ENCODE measurements at places on chromosomes 4 and X.

GRCh38 chr4:153521999-153522801, 56.0 kb downstream of the TMEM131L start:
- peak; percentile 74 for DNase-seq

DNA sequence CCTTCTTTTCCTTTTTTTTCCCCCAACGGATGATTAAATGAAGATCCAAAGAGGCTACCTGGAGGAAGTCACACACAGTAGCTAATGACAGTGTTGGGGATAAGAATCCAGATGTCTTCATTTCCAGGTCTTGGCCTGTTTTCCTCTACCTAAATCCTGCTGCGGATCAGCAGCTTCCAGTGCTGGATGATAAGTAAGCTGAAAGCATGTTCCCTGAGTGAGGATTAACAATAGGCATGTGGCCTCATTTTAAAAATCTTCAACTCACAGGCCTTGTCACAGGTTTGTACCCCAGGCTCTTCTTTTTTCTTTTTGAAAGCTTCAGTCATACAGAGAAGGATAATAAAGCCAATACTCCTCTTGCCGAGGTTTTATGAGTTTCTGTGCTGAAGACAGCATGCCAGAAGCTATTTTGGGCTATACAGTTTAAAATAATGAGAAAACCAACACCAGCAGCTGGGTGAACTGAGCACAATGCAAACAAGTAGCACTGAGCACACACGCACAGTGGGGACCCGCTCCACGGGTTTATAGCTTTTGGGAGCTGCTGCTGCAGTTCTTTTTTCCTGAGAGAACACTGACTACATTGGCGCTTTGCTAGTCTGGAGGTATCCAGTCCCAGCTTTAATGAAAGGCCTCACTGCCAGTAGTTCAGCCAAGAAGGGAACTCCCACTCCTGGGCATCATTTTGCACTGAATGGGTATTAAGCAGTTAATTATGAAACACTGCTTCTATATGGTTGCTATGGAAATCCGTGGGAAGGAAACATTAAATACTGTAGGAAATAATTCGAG, 184.2 kb upstream of the CTSO start:
- no peak for DNase-seq

- no peak for DNase-seq
These were observed 313.9 kb downstream of the TECRL start for GRCh38 chr4:64095398-64095797.

GRCh38 chr4:78779280-78779679, 3.1 kb downstream of the BMP2K start:
- DNase-seq: no peak

GRCh38 chrX:39705290-39705689, 392.5 kb downstream of the BCOR start:
- no peak for DNase-seq

DNA sequence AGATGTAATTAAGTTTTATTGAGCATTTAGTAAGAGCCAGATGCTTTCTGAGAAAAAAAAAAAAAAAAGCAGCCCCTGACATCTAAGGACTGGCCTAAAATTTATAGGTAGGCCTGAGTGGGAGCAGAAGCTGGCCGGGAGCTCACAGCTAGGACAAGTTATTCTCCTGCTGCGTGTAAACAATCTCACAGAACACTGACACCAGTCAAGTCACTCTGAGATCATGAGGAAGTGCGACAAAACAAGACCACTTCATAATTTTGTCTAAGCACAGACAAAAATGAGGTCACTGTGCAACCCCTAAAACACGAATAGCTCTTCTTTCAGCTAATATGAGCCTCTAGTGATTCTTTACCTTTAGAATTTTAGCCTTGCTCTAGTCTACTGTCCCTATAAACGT, 15.3 kb upstream of the NSUN7 start:
- no peak for DNase-seq

DNA sequence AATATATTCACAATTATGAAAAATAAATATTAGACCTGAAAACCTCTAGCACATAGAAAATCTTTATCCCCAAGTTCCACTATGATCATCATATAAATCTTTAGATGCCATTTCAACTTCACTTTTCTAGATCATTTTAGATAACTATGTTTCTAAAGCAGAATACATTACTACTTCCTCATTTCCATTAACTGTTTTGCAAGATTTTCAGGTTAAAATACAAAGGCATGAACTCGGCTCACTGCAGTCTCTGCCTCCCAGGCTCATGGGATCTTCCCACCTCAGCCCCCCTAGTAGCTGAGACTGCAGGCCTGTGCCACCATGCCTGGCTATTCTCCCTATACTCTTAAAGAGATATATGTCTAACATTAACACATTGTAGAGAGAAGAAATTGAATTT, 1365.9 kb upstream of the AGA start:
- DNase-seq: no peak

- peak; percentile 5 for DNase-seq
These were observed 70.5 kb downstream of the SEL1L3 start for GRCh38 chr4:25792200-25792791.

GRCh38 chr4:7335344-7336066, 99.2 kb downstream of the PSAPL1 start:
- DNase-seq: peak; percentile 48

DNA sequence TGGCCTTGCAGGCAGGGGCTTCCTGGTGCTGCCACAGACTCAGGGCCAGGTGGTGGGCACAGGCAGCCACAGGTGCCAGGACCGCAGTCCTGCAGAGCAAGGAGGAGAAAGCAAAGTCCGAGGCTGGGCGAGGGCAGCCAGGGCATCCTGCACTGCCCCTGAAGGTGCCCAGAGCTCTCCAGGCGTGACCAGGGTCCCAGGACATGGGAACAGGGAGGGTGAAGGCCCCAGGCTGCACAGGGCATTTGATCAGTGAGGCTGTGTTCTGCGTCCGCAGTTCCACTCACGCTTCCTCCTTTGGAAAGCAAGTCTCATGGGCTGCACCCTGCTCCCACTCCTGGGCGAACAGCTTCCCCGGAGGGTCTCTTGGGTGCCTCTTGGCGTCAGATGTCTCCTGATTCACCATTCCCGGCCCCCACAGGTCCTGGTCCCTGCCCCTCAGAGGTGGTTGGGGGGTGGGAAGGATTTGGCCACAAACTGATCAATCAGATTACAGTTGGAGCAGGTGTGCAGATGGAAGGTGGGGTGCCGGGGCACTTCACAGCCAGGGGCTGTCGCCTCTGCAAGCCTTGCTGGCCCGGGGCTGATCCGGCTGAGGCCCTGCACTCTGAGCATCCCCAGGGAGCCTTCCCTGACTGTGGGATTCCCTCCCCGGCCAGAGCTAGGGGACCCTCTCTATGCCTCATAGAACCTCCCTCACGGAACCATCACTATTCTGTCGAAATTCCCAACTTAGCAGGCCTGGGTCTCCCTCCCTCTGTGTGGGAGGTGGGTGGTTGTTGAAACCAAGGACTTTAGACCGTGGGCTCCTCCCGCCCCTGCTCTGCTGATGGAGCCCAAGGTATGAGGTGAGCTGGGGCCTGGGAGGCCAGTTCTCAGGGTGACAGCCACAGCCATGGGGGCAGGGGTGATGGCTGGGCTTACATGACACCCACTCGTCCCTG, 3.3 kb downstream of the SH3TC1 start:
- DNase-seq: no peak

DNA sequence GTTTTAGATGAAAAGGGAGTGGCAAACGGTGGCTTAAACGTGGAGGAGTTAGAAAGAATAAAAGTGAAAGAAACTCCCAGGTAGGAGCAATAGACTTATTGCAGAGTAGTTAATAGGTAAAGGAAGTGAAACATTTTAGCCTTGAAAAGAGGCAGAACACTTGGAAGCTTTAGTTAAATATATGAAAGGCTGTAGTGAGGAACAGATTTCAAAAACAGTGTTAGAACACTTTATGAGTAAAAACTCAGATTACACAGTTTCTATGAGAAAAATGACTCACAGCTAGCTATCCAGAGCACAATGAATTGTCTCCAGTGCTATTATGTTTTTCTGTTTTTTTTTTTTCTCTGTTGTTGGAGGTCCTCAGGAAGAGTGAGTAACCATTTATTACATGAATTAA, 45.8 kb downstream of the TACR3 start:
- no peak for DNase-seq

DNA sequence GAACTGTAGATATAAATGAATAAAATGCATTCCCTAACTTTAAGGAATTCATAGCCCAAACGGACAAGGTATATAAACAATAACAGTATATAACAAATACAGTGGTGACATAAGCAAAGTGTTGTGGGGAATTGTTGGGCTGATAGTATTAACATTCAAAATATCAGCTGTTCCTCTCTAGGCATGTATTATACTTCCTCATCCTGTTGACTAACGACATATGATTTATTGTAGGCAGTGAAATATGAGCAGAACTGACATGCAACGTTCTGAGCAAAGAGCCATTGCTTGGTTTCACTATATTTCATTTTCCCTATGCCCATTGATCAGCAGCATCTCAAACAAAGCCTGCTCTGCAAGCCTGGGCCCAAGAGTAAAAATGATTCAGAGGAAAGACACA, 143.9 kb downstream of the PTCHD1 start:
- no peak for DNase-seq

DNA sequence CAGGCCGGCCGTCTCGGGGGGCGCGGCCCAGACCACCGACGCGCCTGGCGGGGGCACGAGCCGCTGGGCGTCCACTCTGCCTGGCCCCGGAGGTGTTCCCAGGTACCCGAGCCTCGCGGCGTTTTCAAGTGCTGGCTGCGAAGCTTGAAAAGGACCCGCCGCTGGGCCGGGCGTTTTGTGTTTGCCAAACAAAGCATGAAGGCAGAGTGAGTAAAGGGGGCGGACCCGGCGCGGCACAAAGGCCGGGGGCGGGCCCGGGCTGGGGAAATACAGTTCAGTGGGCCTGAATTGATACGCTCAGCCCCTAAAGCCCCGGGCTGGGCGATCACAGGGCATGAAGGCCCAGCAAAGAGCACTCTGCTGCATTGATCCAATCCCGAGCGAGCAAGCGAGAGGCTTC, 65.4 kb downstream of the SOX3 start:
- no peak for DNase-seq

DNA sequence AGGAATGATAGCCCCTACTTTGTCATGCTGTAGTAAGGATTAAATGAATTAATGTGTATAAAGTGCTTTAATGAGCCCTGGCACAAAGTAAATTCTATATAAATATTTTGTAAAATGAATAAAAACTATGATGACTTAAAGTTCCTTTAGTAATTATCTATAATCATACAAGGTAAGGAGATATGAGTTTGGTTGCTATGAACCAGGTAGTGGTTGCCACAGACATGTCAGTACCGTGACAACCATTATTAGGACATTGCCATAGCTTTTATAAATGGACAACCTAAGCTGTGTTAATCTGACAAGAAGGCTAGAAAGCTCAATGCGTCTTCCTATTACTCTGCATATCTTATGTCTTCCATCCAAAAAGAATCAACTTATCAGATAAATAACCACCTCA, at the start of gene ARL13A:
TSS of gene ARL13A (plus strand) at position 301 of the 400 bp plus-strand sequence. CDS start 3,982 bp downstream, outside the sequence.
- DNase-seq: no peak

DNA sequence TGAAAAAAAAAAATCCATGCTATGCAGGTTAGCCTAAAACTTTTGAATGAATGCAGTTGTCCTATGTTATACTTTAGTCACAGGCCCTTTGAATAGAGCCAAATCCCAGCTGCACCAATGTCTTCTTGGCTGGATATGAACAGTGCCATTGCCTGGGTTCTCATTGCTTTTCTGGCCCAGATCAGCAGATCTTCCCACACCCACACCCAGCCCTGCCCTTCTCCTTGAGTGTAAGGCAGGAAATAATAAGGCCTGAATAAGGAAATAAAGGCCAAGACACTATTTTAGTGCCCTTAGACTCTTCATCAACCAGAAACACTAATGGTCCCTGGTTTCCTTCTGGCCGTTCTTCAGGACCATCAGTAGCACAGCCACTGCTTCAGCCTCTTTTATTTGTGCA, 66.6 kb downstream of the USP38 start:
- no peak for DNase-seq

GRCh38 chrX:311156-312129, 7.2 kb downstream of the GTPBP6 start:
- DNase-seq: no peak

Data from CD4-positive, alpha-beta T cell treated with Interleukin-17A for 1 hour (primary cell).